Stimulated activated CD4-positive, alpha-beta T cell treated with anti-CD3 and anti-CD28 coated beads, Interleukin-1b, Interleukin-23, amount 100 ng/mL, for 24 hours (primary cell): ENCODE measurements at places on chromosomes 3 and 15.

DNA sequence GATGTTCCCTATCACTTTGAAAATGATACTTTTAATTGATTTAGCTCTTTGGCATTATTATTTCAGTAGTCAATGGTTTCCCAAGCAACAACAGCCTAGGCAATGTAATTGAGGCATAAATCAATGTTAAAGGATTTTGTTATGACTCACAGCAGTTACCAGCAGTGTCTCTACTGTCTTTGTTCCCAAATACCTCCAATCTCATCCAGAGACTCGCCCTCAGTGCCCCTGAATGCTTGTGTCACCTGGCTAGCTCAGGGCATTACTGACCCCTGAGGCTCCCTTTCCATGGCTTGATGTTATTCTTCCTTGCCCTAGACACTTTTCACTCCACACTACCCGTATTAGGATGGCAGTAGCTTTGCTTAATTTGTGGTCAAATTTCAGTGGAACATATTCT, 227.2 kb downstream of the SQOR start:
- DNase-seq, result no peak

DNA sequence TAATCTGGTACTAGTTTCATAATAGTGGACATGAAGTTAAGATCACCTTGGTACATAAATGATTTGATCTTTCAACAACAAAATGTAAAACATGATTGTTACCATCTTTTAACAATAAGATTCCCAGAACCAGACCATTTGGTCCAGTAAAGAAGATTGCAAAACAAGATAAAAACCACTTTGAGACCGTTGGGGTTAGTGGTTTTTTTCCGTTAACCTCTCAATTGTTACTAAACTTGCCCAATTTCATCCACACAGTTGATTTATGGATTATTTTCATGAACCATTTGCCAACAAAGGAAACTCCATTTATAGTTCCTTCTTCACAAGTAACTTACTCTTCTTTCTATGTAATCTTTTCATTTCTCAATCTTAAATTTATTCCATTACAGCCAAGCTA, 53.8 kb downstream of the ATP8B4 start:
- no peak for DNase-seq

- DNase-seq, result no peak
Measured at GRCh38 chr3:159937561-159938166, 51.0 kb upstream of the IL12A start.

- no peak for DNase-seq
Measured at GRCh38 chr15:65595960-65596359, 15.0 kb downstream of the INTS14 start.

- no peak for DNase-seq
Measured at GRCh38 chr3:143343944-143344343, 224.4 kb downstream of the CHST2 start.
